Retina (tissue), 1 donor: ENCODE measurements at places on chromosomes 11 and 22.

- no peak for DNase-seq
Observed at GRCh38 chr22:43720716-43721115, 91.4 kb downstream of the EFCAB6 start.

DNA sequence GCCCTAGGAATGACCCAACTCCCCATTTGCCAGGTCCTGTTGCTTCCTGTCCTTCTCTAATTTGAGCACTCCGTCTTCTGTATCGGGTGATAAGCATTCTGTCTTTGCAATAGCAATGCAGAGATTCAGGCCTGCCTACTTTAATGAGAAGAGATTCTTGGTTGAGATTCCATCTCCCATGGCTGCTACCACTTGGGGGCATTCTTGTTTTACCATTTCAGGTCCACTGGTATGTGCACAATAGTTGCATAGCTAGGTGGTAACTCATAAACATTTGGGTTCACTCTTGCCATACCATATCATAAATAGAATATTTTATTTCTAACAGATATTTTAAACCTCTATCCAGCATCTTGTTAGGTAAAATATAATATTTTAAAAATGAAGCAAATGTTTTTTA is 34.4 kb upstream of the CALCB start:
- DNase-seq, result no peak

DNA sequence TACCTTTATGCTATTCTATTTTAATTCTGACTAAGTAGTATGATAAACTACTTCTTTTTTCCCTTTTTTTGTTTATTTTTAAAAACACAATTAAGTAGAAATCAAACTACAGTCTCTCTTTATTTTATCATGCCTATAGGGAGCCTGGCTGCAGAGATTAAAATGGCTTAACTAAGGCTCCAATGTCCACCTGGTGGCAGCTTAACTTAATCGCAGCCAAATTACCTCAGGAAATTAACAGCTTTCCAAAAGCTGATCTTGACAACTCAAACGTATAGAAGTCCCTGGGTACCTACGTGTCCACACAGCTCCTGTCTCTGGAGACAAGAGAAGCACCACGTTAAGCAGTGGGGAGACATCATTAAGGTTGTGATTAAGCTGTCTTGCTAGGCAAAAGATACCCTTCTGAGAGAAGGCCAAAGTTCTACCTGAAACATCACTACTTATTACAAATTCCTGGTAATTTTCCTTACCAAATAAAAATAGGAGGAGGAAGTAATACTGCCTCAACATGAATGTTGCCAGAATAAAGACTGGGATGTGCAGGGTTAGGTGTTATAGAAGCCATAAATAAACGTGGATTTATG is 63.2 kb upstream of the SNX19 start:
- no peak for DNase-seq

DNA sequence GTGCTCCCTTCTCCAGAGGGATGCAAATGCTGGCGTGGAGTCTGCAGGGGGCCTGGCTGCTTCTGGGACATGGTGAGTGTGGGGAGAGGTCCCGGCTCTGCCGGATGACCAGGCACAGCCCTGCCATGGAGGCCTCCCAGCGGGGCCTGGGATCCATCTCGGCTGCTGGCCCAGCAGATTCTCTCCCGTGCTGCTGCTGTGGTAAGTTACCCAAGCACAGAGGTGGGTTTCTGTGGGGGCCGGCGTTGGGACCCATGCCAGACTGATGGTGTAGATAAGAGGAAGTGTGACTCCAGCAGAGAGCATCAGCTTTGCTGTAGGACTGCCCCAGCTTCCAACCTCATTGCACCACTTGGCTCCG is 147.5 kb upstream of the B3GAT1 start:
- DNase-seq, result no peak

DNA sequence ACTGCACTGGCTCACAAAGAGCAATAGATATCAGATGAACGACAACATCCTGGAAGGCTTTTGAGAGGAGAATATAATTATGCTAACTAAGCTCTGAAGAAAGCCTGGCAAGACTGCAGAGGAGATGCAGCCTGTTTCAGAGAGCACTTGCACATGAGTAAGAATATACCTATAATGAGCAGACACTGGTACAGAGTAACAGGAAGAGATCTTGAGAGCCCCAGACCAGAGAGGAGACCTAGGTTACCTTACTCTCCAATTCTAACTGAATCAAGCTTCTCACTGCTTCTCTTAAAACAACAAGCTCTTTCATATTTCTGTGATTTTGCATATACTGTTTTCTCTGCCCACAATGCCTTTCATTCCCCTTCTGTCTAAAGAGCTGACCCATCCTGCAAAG is 66.5 kb downstream of the FAM168A start:
- no peak for DNase-seq

DNA sequence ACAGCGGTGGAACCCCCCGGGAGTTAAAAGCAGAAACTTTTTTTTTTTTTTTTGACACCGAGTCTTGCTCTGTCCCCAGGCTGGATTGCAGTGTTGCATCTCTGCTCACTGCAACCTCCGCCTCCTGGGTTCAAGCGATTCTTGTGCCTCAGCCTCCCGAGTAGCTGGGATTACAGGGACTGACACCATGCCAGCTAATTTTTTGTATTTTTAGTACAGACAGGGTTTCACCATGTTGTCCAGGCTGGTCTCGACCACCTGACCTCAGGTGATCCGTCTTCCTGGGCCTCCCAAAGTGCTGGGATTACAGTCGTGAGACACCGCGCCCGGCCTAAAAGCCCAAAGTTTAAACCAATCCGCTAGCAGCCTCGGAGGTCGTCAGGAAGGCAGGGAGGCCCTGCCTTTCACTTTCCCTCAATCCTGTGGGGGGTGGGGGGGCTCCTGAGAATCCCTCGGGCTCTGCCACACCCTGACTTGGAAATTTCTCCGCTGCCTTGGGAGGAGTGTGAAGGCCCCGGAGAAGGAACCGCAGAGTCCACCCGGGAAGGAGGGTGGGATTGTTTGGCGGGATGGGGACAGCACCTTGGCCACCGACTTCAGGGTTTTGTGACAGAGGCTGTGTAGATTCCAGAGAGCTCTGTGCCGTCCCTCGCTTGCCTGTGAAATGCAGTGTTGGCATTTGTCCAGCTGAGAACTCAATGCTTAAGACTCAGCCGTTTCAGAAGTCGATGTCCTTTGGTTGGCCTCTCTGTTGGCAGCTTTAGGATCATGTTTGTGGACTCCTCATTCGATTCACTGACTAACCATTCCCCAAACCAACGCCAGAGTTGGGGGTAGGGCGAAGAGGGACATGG is 1.0 kb downstream of the ARHGAP8 start:
- no peak for DNase-seq

DNA sequence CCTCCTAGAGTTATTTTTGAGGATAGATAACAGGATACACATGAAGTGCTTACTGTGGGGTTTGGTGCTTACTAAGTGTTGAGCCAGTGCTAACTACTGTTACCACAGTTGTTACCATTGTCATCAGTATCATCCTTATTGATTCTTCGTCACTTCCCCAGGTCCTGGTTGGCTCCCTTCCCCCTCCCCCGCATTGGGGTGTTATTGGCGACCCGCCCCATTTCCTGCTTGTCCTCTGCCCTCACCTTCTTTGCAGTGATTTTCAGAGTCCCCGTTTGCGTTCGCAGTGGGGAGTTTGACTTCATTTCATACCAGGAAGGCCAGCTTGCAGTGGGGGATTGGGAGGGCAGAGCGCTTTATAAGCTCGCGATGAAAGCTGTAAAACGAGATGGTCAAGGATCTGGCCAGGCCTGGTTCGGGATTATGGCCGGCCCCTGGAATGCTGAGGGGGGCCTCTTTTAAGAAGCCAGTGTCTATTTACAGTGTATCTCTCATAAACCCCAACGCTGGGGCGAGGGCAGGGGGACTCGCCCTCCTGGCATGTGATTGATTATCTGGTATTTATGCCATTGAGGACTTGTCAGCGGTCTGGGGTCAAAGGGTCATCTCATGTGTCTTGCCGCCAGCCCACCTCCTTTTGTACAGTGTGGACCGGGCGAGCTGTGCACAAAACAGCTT is 84.6 kb upstream of the NNMT start:
- no peak for DNase-seq
